NCI-H2029 treated with DMSO at 0.1 percent for 48 hours (cell line): ENCODE measurements at places on chromosomes 11 and 22.

DNA sequence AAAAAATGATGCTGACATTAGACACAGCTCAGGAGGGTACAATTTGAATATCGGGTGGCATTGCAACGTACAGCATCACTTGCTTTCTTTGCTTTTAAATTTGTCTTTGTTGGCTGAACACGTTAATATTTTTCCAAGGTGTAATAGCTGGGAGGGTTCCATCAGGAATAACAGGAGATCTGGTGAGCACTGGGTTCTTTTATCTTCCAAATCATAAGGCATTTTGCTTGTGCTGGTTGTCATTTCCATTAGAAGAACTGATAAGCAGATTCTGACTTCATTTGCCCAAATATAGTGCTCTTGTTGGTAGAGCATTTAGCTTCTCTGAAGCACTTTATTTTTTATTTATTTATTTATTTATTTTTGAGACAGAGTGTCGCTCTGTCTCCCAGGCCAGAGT, 48.9 kb downstream of the LMO2 start:
- no peak for DNase-seq

DNA sequence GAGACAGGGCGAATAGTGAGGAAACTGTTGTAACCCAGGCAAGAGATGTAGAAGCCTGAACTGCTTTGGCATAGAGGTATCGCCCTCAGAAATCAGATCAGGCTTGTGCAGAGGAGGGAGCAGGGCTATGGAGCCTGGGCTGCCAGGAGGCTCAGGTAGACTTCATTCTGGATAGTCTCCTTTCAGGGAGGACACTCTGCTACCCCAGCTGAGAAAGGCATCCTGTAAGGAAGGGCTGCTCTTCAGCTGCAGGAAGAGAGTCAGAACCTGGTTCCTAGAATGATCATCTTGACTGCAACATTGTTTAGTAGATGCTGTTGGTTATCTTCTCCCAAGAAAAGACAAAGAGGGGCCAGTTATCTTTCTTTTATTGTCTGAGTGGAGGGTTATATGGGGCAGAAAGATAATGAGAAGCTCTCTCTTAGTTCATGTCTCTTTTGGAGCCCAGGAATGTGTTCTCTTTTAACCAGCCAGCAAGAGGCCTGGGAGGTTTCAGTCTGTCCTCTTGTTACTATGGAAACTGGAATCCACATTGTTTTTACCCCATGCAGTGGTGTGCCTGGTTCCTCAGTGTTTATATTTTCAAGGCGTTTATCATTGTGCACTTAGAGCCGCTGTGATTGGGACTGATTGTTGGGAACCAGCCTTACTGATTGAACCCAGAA, 95.7 kb downstream of the STIM1 start:
- no peak for DNase-seq

DNA sequence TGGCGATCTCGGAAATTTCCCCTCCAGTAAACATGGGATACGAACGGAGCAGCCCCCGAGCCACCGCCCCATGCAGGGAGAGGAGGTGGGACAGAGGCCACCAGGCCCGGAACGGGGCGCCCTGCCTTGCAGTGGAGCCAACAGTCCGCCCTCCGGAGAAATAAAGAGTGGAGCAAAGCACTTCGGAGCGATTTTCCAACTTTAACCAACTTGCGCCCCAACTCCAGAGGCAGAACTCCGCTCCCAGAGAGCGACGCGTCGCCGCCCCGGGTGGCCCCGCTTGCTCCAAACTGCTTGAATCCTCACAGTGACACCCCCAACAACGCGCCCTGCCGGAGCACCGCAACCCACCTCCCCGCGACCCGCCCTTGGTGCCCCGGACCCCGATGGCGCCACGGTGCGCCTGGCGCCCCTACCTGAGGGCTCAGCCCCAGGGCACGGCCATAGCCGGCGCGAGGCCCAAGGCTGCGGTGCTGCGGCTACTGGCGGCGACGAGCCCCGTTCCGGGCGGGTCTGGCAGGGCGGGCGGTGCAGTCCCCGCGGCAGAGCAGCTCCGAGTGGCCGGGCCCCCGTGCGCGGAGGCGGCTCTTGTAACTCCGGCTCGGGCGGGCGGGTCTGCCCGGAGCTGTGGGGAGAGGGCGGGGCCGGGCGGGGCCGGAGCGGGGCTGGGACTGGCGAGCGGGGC, at the start of gene AHNAK:
Gene AHNAK, minus strand, starts transcription at position 563 of the 685 bp plus-strand sequence. CDS start 10,708 bp downstream, outside the sequence.
- no peak for DNase-seq

DNA sequence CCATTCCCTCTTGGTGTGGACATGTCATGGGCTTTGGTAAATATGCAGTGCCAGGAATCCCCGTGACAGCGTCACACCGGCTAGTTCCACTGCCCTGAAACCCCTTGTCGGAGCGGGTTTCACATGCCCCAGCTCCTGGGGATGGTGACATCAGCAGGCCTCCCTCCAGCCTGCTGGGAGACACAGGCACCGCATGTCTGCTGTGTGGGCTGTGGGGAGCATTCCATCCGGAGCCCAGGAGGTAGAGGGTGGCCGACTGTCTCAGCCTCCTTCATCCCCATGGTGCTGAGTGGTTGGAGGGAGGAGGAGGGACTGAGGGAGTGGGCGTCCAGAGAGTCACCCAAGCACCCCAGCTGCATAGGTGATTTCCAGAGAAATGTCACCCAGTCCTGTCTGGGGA, 1161.1 kb downstream of the BRD1 start:
- no peak for DNase-seq

DNA sequence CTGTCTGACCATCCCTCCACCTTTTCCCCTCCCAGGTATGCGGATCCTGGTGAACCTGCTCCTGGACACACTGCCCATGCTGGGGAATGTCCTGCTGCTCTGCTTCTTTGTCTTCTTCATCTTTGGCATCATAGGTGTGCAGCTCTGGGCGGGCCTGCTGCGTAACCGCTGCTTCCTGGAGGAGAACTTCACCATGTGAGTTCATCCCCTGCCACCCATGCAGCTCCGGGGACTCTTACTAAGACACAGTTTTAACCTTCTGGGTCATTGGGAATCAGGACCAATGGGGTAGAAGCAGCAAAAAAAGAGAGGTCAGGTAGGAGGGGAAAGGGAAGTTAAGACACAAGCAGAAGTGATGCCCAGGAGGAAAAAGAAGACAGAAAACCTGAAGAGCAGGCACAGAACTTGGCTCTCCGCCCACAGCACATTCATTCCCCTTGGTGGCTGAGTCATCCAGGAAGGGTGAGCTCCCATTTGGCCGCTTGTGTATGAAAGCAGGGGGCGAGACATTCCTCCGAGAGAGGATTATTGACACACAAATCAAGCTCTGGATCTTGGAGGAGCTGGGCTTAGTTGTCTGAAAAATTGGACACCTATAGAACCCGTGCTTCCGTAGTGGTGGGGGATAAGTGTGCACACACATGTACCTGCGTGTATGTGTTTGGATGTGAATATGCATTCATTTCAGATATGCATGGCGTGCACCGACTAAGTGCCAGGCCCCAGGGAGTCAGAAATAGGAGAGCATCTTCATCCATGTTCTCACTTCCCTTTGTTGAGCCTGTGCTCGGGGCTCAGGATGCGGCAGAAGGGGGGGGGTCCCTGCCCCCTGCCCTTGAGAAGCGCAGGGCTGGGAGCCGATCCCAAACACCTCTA, 64.2 kb downstream of the CACNA1I start:
- peak; percentile 64 for DNase-seq

- no peak for DNase-seq
Observed at GRCh38 chr11:111361874-111362273, 17.2 kb downstream of the POU2AF1 start.

DNA sequence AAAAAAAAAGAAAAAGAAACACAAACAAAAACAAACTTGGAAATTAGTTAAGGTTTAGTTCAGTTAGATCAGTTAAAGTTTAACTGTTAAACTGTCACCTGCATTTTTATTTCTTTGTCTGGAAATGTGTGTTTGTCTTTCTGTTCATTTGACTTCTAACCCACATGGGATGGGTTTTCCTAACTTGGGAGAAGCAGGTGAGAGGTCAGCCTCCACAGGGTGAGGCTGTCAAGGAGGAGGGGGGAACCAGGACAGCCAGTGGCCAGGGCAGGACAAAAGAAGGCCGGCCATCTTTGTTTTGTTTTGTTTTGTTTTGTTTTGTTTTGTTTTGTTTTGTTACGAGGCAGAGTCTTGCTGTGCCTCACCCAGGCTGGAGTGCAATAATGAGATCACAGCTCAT, 13.4 kb upstream of the GCAT start:
- no peak for DNase-seq

DNA sequence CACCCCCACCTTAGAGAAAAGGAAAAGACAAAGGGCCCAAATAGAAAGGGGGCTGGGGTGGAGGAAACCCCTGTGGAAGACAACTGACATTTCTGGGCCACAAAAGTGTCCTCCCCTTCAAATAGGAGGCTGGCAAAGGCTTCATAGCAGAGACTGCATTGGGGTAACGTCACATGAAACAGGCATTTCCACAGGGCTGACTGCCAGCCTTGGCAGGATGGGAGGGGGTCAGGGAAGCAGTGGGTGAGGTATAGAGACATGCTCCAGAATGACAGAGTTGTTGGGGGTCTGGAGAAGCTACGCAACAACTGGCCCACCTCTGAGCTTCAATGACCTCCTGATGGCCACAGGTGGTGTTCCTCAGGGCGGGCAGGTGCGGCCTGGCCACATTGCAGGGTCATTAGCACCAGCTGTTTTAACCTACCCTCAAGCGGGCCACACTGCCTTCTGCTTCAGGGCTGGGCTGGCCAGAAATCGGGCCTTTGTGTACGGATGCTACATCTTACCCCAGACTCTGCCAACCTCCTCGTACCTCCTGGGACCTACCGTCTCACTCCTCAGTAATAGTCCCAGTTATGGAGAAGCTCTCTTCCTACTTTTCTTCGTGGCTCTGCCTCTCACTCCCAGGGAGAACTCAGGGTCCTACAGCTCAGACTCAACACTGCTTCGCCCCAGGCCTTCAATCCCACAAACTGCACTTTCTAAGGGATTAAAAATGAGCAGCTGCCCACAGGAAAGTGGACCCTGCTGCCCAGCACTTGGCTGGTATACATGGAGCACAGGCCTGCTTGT, 160.0 kb upstream of the NCAM1 start:
- DNase-seq = no peak

- no peak for DNase-seq
Observed at GRCh38 chr22:50723991-50724390, 14.0 kb upstream of the ACR start.

GRCh38 chr11:61701242-61701886, 21.2 kb downstream of the DAGLA start:
- DNase-seq = no peak

GRCh38 chr11:115664313-115664712, 160.1 kb upstream of the CADM1 start:
- DNase-seq = no peak

DNA sequence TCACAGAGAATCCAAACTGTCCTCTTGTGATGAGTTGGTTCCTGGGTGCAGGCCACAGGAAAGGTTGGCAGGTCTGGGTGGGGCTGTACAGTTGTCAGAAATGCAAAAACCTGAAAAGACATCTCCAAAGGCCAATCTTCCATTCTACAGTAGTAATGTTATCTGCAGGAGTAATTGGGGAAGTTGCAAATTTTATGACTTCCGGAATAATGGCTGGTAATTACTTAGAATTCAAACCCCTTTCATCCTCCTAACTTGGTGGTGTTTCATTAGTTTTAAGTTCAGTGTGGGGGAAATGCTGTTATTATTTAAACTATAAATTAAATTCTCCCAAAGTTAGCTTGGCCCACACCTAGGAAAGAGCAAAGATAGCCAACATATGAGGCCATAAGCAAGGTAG, 64.7 kb upstream of the FAT3 start:
- no peak for DNase-seq

DNA sequence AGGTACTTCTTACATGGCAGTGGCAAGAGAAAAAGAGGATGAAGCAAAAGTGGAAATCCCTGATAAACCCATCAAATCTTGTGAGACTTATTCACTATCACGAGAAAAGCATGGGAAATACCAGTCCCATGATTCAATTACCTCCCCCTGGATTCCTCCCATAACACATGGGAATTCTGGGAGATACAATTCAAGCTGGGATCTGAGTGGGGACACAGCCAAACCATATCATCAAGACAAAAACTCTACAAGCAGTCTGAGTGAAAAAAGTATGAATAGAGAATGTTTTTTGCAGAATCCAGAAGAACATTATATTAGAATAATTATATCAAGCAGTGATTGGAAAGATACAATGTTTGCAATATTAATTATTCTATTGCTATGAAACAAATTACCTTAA, 893.7 kb downstream of the FAM181B start:
- DNase-seq = no peak

DNA sequence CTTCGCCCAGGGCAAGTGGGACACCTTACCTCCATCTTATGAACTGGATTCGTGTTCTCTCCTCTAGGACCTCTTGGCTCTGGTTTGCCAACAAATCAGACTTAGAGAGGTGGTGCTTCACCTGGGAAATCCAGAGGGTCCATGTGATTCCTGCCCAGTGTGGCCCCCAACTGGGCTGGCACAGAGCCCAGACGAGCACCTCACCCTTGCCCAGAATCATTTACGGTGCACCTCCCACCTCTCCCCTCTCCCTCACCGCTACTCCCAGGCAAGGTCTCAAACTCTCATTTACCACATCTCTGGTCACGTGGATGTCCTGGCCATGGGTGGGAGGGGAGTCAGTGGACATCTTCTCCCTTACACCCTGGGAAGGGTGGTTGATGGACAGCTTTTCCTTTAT, 1.1 kb downstream of the SPATA19 start:
- DNase-seq = no peak

GRCh38 chr11:45945397-45945999, 23.0 kb downstream of the LARGE2 start:
- DNase-seq = no peak

DNA sequence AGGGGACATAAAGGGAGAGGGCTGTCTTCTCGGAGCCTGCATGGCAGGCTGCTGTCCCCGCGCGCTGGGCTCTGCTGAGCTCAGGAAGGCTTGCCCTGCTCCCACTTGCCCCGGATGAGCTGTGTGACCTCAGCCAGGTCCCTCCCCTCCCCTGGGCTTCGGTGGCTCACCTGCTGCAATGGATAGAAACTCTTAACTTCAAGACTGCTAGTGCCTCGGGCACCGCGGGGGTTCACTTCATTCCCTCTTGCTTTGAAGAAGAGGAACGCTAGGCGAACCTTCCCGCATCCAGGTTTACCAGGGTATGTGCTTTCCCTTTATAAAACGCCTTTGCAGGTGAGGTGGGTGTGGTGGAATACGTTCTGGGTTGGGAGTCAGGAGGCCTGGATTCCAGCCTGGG, 115.0 kb downstream of the PHF21B start:
- DNase-seq = no peak

DNA sequence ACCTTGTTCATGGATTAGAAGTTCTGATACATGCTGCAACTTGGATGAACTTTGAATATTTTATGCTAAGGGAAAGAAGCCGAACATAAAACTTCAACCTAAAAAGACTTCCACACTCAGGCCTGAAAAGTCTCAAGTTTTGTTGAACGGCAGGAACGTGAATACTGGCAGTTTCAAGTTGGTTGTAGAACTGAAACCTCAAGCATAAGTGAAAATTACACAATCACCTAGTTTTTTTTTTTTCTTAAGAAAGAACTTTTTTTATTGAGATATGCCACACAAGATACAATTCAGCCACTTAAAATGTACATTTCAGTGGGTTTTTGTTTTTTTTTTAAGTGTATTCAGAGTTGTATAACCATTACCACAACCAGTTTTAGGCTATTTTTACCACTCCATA, 50.8 kb upstream of the ADORA2A start:
- DNase-seq = no peak
